ENCODE measurements at places on chromosomes 5 and 9.

DNA sequence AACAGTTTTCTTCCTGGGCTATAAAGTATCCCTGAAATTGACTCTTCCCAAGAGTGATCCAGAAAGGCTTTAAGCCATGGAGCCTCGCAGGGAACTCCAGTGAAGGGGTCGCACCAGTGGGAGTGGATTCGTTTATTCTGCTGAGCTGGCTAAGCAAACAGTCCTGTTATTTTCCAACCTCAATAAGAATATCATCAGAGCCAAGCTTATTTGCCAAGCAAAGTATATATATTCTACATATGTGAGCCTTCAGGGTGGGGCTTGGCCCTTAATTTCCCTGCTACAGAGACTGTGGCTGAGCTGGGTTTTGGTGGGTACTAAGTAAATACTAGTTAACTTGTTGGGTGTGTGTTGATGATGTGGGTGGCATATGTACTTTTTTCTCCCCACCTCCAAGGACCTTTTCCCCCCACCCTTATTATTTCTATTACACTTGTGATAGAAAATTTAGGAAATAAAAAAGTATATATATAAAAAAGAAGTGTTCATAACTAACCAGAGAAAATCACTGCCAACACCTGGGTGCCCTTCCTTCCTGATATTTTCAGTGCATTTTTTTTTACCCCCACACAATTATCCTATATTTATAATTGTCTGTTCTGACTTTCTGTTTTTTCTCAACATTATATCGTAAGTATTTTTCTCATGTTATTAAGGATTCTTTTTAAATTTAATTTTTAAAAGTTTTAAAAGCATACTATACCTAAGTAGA, 5.3 kb downstream of the GSN start:
- DNase-seq, result no peak

GRCh38 chr9:4180907-4181605, 118.8 kb downstream of the GLIS3 start:
- DNase-seq, result no peak

- DNase-seq, result no peak
These were observed 3.7 kb downstream of the FAM163B start for GRCh38 chr9:133605446-133605845.

GRCh38 chr9:83965350-83966208, 14.4 kb downstream of the HNRNPK start:
- DNase-seq, result no peak

GRCh38 chr5:50658246-50658645, 8.2 kb upstream of the PARP8 start:
- DNase-seq, result peak; percentile 44

GRCh38 chr9:75910731-75911130, 20.3 kb downstream of the PCSK5 start:
- DNase-seq, result no peak

- DNase-seq, result peak; percentile 57
These were observed 81.8 kb downstream of the FBXO38 start for GRCh38 chr5:148465381-148466235.

DNA sequence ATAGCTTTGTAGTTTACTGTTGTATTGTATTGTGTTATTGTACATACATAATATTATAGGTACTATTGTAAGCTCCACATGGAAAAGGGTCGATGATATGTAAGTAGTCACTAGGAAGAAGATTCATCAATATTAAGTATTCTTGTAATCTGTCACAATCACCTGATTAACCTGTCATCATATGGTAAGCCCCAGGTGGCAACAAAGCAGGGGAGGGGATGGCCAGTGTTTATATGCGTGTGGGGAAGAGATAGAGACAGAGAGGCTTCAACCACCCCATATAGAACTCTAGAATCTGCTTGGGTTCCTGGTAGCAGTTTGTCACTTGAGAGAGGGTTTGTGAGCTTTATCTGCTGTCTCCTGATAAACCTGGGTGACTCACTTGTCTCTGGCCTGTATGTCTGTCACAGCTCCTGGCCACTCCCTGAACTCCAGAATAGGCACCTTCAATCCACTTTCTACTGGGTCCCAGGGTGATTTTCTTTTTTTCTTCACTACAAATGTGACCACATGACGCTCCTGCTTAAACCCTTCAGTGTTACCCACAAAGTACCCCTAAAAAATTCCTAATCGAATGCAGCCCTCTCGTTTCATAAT, 48.9 kb upstream of the CPEB4 start:
- DNase-seq, result no peak

DNA sequence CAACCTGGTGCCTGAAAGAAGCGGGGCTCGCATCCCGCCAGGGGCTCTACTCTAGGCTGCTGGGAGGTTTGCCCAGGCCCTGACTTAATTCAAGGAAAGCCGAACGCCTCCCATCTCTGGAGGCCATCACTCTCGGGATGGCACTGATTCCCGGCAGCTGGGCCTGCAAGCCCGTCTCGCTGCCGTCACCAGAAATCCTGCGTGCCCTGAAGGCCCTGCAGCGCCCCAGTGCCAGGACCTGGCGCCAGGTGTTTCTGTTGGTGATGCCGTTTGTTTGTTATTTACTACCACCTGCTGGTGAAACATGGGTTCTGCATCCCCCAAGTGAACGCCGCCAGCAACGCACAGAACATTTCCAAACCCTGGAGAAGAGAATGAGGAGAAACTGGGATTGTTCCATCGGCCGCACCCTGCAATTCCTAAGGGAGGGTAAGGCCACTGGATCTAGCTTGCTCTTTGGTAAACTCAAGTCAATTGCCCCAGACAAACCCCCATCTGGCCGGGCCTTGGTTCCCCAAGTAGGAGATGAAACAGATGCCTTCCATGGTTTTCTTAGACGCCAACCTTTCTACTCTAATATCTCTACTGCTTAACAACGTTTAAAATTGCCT, 77.9 kb downstream of the AK8 start:
- DNase-seq, result peak; percentile 52

GRCh38 chr9:87039809-87040392, 92.6 kb upstream of the GAS1 start:
- DNase-seq, result no peak

- DNase-seq, result no peak
These were observed 94.1 kb downstream of the DENND1A start for GRCh38 chr9:123835821-123836220.

DNA sequence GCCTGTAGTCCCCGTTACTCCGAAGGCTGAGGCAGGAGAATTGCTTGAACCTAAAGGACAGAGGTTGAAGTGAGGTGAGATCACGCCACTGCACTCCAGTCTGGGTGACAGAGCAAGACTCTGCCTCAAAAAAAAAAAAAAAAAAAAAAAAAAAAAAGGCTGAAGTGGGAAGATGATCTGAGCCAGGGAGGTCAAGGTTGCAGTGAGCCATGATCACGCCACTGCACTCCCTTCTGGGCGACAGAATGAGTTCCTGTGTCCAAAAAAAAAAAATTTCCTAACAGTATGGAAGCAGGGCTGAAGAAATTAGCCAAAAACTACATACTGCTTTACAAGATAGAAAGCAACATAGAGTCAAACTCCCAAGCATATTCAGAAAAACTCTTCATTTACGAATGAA, 132.8 kb downstream of the CPLANE1 start:
- DNase-seq, result no peak

DNA sequence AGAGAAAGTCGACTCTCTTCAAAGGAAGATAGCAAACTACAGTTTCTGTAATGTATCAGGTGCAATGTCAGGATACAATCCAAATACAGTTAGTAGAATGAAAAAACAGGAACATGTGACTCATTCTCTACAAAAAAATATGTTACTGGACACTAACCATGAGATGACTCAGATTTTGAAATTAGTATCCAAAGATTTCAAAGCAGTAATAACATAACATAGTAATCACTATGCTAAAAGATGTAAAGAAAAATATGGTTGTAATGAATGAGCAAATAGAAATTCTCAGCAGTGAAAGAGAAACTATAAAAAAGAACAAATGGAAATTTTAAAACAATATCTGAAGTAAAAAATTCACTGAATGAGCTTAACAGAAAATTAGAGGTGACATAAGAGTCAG, 42.3 kb downstream of the SHOC1 start:
- no peak for DNase-seq

DNA sequence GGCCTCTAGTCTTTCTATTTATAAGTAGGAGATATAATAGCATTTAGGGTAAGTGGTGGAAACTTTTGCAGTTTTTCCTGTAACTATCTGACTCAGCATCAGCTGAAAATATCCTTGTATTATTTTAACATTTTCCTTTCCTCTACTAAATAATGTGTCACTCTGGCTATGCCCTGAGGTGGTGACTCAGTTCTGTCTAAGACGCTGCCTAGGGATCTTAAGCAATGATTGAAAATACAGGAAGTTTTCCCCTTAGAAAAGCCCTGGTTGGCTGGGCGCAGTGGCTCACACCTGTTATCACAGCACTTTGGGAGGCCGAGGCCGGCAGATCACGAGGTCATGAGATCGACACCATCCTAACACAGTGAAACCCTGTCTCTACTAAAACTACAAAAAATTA, 9.3 kb upstream of the EDIL3 start:
- no peak for DNase-seq

DNA sequence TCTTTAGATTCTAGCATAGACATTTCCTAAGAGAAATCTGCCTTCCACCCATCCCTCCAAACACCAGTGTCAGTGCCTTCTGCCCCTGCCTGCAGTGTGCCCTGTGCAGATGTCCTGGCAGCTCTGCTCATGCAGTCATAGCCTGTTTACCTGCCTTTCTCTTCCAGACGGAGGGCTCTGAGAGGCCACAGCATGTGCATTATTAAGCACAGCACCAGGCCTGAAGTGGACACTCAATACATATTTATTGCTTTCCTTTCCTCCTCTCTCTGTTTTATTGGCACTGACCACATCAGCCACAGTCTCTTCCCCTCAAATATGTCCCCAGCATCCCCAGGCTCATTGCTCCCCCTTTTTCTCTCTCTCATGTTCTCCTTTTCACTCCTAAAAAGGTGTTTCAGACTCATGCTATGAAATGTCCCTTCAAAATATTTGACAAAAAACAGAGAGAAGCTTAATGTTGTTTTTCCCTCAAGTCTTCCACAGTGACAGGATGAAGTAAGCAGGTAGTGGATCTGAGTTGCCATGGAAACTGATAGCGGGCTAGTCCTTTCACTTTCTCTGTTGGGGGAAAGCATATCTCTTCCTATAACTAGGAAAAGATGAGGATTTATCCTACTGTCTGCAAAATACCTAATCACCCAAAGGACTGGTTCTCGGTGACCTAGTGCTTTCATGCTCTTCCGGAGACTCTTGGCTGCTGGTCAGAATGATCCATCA, 100.9 kb downstream of the ATP10B start:
- DNase-seq, result no peak

GRCh38 chr5:72372923-72373322, 52.8 kb downstream of the PTCD2 start:
- peak; percentile 88 for DNase-seq

DNA sequence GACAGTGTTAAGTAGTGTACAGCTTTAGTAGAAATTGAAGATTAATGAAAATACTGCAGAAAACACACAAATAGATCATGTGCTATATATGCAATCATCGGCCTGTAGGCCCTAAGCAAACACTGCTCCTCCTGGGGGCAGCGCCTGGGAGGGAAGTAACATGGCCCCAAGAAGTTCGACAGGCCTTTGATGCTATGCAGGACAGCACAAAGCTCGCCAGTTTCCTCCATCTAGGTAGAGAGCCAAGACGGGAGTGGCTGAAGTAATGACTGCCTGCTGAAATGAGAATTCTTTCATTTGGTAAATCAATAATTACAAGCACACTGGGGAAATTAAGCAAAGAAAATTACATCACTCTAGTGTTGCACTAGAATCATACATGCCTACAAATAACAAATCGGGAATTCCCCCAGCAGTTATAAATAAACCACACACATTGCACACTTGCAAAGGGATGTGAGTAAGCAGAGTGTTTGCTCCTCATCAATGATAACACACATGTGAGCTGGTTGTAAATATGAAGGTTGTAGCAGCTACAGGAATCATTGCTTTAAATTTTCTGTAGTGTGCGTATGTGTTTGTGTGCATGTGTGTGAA, 219.9 kb upstream of the NFIL3 start:
- no peak for DNase-seq

DNA sequence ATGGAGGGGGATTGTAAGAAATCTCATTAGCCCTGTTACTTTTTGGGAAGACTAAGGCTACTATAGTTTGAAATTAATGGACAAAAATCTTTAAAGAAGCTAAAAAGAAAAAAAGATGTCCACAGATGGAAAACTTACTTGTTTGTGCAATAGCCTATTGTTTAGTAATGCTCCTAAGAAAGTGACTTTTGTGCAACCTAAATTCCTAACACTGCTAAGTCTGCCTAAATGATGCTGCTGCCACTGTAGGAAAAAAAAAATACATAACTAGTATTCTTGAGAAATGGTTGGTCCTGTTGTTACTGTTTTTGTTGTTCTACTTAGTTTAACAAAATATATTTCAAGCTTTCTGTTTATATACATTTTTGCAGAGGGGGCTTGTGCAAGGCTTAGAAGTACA, 108.2 kb upstream of the NR3C1 start:
- DNase-seq, result no peak

- peak; percentile 50 for DNase-seq
These were observed 25.2 kb downstream of the CYFIP2 start for GRCh38 chr5:157290981-157291711.

DNA sequence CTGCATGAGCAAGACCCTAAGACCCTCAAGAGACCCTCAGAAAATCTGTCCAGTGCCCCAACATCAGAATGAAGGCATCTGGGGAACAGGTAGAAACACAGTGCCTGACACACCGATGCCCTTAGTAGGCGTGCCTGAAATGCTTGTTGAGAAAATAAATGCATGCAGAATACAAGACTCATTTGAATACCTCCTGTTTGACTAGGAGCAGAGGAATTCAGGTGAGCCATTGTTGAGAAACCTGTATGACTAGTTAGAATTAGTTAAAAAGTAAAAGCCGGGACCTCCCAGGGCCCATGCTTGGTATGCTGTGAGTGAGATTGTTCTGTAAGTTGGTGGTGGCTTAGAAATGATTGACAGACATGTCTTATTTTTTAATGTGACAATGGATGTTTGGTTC, 55.0 kb downstream of the WWC1 start:
- DNase-seq, result no peak

DNA sequence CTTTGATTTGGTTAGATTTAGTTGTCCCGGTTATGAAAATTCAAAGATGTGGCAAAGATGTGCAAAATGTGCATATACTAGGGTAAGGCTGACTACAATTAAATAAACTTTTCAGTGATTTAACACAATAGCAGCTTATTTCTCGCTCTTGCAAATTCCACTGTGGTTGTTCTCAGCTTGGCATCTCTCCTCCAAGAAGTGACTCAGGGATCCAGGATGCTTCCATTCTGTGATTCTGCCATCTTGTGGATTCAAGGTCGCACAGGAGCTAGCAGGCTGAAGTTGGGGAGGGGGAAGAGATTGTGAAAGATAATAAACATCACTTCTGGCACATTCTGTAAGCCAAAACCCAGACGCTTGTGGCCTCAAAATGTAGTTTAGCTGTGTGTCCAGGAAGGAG, 60.1 kb upstream of the TGFBR1 start:
- no peak for DNase-seq

- no peak for DNase-seq
These were observed 144.9 kb downstream of the ERCC6L2 start for GRCh38 chr9:96020300-96020791.

DNA sequence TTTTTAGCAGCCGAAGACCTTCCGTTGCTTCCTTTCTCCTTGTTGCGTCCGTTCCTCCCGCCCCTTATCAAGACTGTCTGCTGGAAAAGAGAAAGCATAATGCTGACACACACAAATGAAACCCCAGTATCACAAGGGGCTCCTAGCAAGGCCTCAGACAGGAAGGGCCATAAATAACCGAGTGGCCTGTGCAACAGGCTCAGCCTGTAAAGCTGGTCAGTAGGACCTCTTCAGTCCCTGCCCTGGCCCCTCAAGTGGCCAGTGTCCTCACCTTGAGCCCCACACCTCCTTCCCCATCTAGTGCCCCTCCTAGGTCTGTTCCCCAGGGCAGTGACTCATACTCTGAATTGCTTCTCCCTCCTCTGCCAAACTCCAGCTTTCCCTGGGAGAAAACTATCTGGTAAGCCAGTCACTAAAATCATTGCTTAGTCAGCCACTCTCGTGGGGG, 174.6 kb upstream of the IL12B start:
- no peak for DNase-seq
